ENCODE measurements at places on chromosomes 6 and 20. TPM values are rescaled to one million over a fixed set of nuclear protein-coding genes. Genes with fewer than 3 reads are reported as not detected.

DNA sequence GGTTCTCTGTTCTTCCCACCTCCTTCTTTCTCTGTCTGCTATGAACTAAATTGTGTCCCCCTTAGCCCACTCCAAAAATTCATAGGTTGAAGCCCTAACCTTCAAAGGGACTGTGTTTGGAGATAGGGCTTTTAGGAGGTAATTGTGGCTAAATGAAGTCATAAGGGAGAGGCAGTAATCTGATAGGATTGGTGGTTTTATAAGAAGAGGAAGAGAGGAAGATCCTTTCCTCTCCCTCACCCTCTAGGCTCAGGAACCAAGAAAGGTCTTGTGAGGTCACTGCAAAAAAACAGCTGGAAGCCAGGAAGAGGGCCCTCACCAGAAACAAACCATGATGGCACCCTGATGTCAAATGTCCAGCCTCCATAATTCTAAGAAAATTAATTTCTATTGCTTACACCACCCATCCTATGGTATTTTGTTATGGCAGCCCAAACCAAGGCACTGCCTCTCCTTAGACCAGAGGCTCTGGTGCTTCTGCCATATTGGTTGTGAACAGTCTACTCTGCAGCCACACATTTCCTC is 135.1 kb upstream of the COL21A1 start:
- no peak for DNase-seq

DNA sequence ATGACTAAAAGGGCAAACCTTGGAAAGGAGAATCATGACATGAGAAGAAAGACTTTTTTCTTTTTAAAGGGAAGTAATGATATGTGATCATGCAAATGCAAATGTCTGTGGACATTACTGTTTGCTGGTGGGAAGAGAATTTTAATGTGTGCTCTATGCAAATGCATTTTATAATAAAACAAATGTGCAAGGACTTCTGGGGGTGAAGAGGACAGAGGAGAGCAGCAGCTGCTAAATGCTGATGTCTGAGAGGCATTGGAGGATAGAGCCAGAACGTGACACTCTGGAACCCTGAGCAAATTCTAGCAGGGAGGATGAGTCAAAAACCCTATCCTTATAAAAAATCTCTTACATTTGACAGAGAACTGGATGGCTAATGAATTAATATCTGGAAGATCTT is 69.1 kb upstream of the BEND3 start:
- DNase-seq, result no peak

LPA gene
- total RNA-seq, result 2.5 TPM

CLDN20 gene
- total RNA-seq, result not detected

HTR1E gene
- not detected for total RNA-seq

PRRT1 gene
- total RNA-seq, result 2.8 TPM

TCP11 gene
- not detected for total RNA-seq

TGM3 gene
- not detected for total RNA-seq
